ENCODE measurements at places on chromosomes 6 and 20.

GRCh38 chr6:133503336-133503729 is 262.2 kb downstream of the EYA4 start:
- DNase-seq: no peak

DNA sequence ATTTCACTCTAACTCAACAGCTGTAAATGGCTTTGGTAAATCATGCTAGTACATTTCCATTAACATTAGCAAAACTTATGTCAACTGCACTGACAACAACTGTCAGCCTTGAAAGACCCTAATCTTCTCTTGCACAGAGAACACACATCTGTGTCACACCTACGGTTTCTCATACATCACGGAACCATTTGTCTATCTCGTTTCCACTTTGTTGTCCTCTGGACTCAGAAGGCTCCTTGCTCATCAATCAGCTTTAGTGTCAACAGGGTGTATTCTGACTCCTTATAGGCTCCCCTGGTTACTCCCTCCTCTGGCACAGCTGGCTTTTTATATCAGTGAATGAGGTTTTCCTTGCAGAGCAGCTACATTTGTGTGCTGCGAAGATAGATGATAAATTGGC is 49.3 kb downstream of the CD83 start:
- DNase-seq: no peak

DNA sequence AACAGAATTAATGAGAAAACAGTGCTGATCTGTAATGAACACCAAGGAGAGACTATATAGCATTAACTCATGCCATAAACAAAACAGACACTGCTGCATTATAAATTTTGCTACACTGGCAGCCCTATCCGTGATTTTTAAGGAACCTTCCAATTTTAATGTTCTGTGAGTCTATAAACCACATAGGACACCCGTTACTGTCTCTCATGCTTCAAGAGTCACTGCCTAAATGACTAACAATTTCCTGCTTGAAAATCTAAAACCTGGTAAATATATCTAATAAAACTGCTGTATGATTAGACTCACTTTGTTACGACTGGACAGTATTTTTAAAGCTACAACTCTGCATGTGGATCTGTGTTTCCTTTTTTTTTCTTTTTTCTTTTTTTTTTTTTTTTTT is 8.7 kb downstream of the CHD6 start:
- no peak for DNase-seq

DNA sequence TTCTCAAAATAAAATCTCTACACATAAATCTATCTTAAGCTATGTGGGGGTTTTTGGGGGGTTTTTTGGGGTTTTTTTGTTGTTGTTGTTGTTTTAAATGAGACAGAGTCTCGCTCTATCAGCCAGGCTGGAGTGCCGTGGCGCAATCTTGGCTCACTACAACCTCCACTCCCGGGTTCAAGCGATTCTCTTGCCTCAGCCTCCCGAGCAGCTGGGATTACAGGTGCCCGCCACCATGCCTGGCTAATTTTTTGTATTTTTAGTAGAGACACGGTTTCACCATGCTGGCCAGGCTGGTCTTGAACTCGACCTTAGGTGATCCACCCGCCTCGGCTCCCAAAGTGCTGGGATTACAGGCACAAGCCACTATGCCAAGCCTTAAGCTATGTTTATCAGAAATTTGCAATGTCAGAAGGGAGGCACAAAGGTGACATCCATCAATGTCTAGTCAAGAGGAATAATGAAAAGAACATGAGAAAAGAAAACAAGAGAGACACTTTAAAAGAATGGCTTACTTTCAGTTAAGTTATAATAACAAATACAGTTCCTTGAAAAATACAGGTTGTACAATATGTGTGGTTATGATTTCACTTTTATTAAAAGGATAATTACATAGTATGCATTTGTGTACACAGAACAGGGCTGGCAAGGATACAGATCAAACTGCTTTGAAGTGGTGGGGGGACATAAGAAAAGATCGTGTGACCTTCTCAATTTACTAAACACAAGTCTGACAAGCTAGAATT is 28.6 kb downstream of the SLC23A2 start:
- DNase-seq: no peak

GRCh38 chr6:6711832-6712448 is 123.4 kb downstream of the LY86 start:
- no peak for DNase-seq

- no peak for DNase-seq
These were observed 191.8 kb upstream of the RREB1 start for GRCh38 chr6:6915813-6916547.

- no peak for DNase-seq
These were observed 260.5 kb upstream of the MARCKS start for GRCh38 chr6:113596387-113597230.

GRCh38 chr6:41704028-41704427 is 31.4 kb downstream of the TFEB start:
- no peak for DNase-seq

Measured in effector memory CD4-positive, alpha-beta T cell (primary cell).